ENCODE measurements at places on chromosomes 5 and 9.

- no peaks in the 10 kb centered on the region for H3K36me3 ChIP-seq
- no peaks in the 10 kb centered on the region for H3K27me3 ChIP-seq
- DNase-seq, result no peak
- no peak overlapping the region for H3K27ac ChIP-seq
Measured at GRCh38 chr5:59123595-59124561, 541.0 kb downstream of the RAB3C start.

GRCh38 chr5:140365282-140365681 lies 5.3 kb downstream of the SLC4A9 start:
- DNase-seq, result no peak
- peaks cover 4% of the 10 kb centered on the region for H3K36me3 ChIP-seq
- no peak overlapping the region for H3K27ac ChIP-seq
- no peaks in the 10 kb centered on the region for H3K27me3 ChIP-seq

- H3K27me3 ChIP-seq, result no peaks in the 10 kb centered on the region
- H3K27ac ChIP-seq, result no peak overlapping the region
- DNase-seq, result no peak
- H3K36me3 ChIP-seq, result no peaks in the 10 kb centered on the region
- no peak overlapping the region for H3K4me3 ChIP-seq
Measured at GRCh38 chr5:84131372-84131771, 253.3 kb downstream of the EDIL3 start.

DNA sequence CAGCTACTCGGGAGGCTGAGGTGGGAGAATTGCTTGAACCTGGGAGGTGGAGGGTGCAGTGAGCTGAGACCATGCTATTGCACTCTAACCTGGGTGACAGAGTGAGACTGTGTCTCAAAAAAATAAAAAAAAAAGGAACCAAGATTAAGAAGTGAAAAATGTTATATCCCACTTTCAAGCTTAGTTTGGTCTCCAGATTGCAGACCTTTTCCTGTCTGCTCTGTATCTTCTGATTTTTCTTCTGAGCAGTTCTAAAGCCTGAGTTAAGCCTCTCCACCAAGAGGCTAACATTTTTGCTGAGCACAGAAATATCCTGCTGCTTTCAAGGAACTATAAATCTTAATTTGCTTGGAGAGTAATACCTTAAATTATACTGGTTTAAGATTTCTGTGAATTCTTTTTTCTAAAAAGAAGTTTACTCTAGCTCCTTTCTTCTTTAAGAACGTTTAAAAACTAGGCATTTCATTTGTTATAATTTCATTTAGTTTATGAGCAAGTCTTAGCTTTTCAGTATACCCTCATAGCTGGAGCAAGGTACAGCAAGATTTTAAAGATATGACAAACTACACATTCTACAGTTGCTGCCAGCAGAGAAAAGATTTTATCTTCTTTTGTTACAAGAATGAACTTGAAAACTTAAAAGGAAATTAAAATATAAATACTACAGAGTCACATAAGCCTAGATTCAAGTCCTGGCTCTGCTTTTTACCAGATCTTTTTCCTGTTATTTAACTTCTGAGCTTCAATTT lies 55.0 kb downstream of the GARNL3 start:
- no peaks in the 10 kb centered on the region for H3K27me3 ChIP-seq
- DNase-seq, result no peak
- H3K4me3 ChIP-seq, result no peak overlapping the region
- H3K36me3 ChIP-seq, result no peaks in the 10 kb centered on the region
- H3K27ac ChIP-seq, result no peak overlapping the region
- peaks cover 9% of the 10 kb centered on the region for H3K4me1 ChIP-seq

- DNase-seq, result no peak
- no peak overlapping the region for H3K4me3 ChIP-seq
- no peak overlapping the region for H3K27ac ChIP-seq
- H3K4me1 ChIP-seq, result no peaks in the 10 kb centered on the region
Measured at GRCh38 chr9:131522257-131523085, 8.6 kb downstream of the UCK1 start.

- H3K4me1 ChIP-seq, result peaks cover 64% of the 10 kb centered on the region
- DNase-seq, result peak; percentile 78
- peaks cover 57% of the 10 kb centered on the region for H3K36me3 ChIP-seq
- peak overlapping the region; percentile 47 for H3K4me3 ChIP-seq
- H3K27me3 ChIP-seq, result no peaks in the 10 kb centered on the region
- peak overlapping the region; percentile 95 for H3K27ac ChIP-seq
Measured at GRCh38 chr9:127968042-127968441, 12.7 kb downstream of the EEIG1 start.

- no peak overlapping the region for H3K4me3 ChIP-seq
- H3K27me3 ChIP-seq, result no peaks in the 10 kb centered on the region
- H3K36me3 ChIP-seq, result peaks cover 4% of the 10 kb centered on the region
- H3K4me1 ChIP-seq, result peaks cover 21% of the 10 kb centered on the region
- H3K27ac ChIP-seq, result no peak overlapping the region
Measured at GRCh38 chr9:105329719-105330062, 85.2 kb downstream of the SLC44A1 start.

All from Calu3 (cell line).